Epithelial cell of prostate (primary cell): ENCODE measurements at places on chromosomes 4 and X.

GRCh38 chr4:139605516-139605915, 49.5 kb upstream of the SETD7 start:
- DNase-seq = no peak

DNA sequence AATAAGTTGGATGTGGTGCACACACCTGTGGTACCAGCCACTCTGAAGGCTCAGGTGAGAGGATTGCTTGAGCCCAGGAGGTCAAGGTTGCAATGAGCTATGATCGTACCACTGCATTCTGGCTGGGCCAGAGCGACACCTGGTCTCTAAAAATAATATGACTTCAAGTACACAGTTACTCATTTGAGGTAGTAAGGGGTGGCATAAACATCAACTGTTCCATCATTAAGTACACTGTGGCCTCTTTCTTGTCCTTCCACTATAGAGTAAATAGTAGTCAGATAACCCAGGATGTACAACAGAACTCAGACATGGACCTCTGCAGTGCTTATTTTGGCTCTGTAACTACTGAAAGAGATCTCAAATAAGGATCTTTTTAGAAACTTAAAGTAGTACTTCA, 10.6 kb downstream of the FAM9B start:
- no peak for DNase-seq

DNA sequence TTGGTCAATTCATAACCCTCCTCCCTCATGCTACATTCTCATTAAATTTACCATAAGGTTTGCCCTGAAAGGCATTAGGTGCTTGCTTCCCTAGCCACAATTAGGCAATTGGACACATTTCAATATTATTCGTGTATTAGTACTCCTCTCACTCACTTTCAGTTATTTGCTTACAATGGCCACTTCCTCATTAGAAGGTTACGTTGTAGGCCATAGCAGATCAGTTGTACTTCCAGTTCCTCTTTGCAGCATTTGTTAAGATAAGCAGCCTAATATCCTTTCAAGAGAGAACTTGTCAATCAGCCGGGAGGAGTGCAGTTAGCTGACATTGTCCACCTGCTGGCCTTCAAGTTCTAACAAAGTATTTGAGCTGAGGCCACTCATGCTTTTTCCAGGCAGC, 1017.2 kb downstream of the PCDH7 start:
- DNase-seq = no peak

GRCh38 chrX:7132335-7133049, 15.0 kb upstream of the STS start:
- DNase-seq = peak; percentile 79

DNA sequence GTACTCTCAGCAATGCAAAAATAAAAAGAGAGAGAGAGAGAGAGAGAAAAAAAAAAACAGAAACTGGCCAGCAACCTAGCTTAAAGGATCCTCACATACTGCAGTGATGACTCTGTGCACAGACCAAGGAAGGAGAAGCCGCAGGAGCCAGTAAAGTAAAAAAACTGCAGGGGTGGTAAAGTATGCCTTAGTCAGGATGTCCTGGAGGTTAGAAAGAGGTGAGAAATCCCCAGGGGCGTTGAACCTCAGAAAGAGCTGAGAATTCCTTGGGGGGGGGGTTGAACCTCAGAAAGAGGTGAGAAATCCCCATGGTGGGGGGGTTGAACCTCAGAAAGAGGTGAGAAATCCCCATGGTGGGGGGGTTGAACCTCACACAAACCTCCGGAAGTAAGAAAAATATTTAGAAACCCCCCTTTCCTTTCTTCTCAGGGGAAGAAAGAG, 48.0 kb downstream of the MAGEA9 start:
- DNase-seq = peak; percentile 68

- DNase-seq = no peak
These were observed 59.1 kb upstream of the MAML3 start for GRCh38 chr4:140213116-140213515.

- DNase-seq = no peak
These were observed 252.4 kb upstream of the ARHGAP24 start for GRCh38 chr4:85222561-85222960.

DNA sequence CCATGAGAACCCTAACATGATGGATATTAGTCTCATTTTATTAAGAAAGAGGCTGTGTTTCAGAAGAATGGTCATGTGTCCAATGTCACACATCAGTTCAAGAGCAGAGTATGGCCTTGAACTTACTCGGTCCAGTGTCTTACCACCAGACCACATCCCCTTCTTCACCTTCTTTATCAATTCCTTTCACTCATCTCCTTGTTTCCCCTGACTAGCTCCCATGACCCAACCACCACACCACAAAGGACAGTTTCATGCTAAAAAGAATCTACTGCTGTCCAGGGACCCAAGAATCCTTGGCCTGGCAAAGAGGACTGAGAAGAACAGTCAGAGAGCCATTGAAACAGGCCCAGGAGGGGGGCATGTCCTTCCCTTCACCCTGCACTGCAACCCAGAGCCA, 33.6 kb upstream of the MSN start:
- no peak for DNase-seq

GRCh38 chr4:188107931-188108843, 1.2 kb downstream of the TRIML2 start:
- DNase-seq = peak; percentile 29

GRCh38 chr4:25723409-25723808, 67.8 kb downstream of the SLC34A2 start:
- no peak for DNase-seq

DNA sequence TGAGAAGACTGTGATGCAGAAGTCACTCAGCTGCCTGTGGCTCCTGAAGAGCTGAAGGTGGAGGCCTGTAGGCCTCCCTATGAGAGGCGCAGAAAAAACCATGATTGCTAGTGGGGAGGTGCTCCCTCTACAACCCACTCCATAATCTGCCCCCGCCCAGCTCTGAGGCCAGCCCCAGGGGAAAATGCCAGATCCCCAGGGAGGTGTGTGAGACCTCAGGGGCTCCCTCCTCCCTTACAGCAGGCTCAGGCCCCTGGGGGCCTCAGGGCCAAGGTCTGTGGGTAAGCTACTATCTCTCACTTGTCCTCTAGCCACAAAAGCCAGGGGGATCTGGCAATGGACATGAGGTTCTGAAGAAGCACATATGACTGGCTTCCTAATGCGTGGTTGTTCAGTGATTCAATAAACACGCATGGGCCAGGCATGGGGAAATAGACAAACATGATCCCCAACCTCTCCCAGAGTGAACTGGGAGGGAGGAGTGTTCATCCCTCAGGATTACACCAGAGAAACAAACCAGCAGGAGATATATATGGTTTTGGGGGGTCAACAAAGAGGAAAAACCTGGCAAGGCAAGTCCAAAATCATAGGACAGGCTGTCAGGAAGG, 51.0 kb upstream of the MTM1 start:
- no peak for DNase-seq

DNA sequence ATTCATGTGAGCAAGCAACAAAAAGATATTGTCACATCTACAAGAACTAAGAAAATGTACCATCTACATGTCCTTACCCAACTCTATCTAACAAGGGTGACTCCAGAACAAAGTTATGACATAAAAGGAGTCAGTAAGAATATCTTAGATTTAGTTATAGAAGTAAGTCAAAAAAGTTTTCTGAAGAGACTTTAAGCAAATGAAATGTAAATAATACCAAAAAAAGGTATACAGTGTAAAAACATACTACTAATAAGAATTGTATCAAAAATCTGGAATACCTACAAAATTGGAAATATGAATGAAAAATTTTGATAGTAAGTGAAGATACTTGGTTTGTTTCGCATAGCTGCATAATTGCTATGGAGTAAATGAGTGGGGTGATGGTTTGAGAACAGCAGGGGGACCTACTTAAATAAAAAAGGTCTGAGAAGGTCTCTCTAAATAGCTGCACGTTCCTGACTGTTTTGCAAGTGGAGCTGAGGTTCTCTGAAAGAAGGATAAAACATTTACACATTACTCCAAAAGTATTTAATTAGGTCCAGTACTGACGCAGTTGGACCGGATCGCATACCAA, 51.0 kb upstream of the ENPP6 start:
- DNase-seq = no peak

DNA sequence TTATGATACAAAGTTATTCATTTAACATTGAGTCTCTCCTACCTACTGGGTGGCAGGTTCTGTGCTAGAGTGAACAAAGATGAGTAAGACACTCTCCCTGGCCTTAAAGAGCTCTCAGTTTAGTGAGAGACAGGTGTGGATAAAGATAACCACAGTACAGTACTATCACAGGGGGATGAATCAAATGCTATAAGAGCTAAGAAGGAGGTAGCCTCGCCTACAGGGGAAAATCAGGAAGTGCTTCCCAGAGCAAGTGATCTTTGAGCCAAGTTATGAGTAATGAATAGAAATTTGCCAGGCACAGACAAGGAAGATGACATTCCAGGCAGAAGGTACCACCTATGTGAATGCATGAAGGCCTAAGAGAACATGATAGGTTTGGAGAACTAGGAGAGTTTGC, 3.4 kb upstream of the IGBP1 start:
- peak; percentile 8 for DNase-seq

GRCh38 chr4:101356928-101357327, 9.6 kb upstream of the PPP3CA start:
- peak; percentile 95 for DNase-seq

DNA sequence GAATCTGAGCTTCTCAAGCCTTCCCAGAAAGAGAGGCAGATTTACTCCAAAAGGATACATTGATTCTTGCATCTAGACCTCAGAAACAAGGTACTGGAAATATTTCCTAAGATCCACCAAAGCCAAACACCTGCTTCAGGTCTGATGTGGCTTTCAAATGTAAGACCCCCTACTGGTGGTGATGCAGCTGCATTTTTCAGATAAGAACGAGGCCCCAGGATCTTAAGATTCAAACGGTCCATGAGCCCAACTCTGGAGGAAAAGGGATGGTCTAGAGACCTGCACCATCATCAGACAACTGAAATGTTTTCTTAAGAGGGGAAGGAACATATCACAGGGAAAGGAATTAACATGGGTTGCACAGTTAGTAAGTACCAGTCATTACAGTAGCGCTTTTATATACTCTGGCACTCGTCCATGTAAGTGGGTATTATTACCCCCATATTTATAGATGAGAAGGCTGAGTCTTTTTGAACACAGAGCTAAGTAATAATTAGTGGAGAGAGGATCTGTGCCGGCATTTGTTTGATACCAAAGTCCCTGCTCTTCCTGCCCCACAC, 73.7 kb downstream of the LEF1 start:
- DNase-seq = no peak

DNA sequence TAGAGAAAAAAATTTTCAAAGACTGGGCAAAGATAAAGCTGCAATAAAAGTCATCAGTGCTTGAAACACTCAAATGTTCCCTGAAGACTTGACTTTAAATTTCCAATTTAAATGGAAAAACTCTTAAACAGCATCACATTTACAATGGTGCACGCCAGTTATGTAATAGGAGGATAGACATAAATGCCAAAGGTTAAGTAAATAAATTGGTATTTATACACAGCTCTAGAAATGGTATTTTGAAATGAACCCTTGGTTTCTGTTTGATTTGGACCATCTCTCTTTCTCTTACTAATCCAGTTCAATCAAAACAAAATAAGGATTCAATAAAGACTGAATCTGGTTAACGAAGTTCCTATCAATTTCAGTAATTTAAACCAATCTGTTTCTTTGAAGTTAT, 272.6 kb downstream of the GPM6A start:
- no peak for DNase-seq

GRCh38 chr4:127586922-127587571, 45.7 kb upstream of the INTU start:
- no peak for DNase-seq

DNA sequence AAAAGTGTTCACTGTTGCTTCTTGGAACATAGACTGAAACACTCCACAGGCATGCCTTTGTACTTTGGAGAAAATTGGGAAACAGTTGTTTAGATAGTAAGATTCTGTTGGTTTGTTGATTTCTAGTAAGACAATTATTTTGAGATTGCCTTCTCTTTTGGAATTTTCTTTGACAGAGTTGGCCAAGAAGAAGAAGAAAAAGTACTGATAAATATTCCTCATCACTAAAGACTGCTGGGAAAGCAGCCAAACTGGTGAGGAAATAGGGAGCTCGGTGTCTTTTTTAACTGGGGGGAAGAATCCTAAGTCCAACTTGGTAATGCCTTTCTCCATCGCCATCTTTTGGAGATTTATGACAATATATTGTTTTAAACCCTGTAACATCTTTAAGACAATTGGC, 370.7 kb downstream of the GPAT3 start:
- no peak for DNase-seq

- DNase-seq = no peak
These were observed 26.9 kb downstream of the IGSF1 start for GRCh38 chrX:131262200-131262599.

- DNase-seq = no peak
These were observed 19.4 kb downstream of the RPS6KA6 start for GRCh38 chrX:84168574-84168973.

DNA sequence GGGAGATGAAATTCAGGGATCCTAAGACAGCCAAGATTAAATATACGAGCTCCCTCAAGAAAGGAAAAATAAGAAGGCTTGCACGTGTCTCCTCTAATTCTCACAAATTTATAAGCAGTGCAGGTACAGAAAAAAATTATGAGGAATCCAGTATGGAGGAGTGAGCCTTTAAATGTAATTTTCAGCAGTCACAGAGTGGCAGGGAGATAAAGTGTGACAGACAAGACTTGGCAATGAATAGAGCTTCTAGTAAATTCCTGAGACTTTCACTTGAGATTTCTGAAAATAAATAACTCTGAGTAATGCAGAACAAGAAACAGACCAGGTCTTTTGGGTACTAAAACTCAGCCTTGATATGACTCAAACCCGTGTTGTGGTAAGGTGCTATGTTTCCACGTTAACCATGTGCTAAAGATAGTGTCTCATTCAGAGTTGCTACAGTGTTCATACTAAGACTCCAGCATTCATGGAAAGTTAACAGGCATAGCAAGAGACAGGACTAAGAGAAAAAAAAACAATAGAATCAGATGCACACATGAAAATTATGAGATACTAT, 119.8 kb downstream of the SPOCK3 start:
- peak; percentile 59 for DNase-seq

DNA sequence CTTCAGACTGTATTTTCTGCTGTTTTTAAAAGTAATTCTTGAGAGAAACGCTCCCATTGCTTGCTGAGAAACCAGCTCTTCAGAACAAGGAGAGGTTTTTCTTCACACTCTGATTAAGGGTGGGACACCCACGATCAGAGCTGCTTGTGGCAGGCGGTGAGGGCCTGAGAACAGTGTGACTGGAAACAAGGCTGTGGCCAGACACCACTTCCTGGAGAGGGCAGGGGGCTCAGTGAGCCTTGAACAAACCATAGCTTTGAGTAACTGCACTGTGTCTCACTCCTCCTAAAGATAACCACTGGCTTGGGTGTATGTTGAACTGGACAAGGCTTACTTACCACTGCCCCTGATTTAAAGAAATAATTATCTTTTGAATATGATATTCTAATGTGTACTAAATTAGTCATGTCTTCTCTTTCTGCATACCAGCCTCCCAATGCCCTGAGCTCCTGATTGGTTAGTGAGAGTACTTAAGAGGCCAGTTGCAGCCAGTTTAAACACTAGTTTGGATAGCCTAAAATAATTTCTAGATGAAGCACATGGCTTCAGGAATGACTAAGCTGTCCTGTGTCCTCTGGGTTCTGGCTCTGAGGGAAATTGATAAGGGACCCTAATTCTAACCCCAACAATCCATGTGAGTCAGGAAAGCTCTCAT, 3.7 kb upstream of the GPR82 start:
- no peak for DNase-seq

- DNase-seq = no peak
These were observed 32.9 kb upstream of the RAB40A start for GRCh38 chrX:103552236-103552635.
